ENCODE measurements at places on chromosomes 2 and 18.

DNA sequence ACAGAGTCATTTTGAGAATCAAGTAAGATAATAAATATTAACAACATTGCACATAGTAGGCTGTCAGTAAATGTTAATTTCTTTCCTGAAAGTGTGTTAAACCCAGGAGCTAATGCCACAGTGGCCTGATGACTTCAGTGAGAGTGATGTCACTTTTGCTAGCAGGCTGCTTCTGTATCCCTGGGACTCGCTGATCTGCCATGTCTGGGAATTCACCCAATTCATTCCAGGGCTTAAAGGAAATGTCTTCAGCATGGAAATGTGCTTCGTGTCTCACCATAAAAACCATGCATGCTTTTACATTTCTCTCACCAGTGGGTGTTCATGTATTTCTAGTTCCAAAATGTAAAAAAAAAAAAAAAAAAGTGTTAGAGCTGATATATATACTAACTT, 56.8 kb upstream of the MAPRE3 start:
- DNase-seq: peak; percentile 39

DNA sequence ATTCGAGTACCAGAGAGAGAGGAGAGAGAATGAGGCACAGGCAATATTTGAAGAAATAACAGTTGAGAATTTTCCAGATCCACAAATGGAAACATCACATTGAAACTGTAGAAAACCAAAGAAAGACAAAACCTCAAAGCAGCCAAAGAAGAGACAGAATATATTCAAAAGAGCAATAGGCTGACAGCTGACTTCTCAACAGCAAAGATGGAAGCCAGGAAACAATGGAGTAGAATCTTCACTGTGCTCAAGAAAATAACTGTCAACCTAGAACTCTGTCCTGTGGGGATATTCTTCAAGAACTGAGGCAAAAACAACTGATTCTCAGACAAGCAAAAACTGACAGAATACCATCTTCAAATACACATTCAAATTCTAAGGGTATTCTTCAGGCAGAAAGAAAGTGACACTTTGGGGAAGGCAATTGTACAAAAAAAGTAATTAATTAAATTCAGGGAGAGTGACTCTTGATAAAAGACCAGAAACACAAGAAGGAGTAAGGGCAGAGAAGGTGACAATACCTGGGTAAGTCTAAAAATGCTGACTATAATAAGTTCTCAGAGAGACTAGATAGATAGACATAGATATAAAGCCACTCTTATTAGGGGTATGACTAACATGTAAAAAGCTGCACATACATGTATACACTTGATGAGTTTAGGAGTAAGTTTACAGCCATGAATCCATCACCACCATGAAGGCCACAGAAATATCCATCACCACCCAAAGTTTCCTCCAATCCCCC, 25.6 kb downstream of the ANKMY1 start:
- DNase-seq: no peak

DNA sequence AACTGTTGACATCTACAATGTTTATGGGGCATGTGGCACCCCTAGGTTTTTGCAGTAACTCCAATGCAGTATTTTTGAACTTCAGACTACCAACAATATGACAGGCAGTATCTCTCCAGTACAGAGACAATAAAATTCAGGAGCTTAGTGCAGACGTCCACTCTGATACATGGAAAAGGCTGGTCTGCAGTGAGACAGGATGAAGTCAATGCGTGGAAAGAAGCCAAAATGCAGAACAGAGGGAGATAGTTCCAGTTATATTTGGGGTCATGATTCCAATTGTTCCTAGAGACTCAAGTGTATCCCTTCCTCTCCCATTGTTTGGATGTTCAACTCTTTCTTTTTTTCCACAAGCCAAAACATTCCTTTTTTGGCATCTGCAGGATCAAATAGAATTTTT, 18.7 kb upstream of the SMAD2 start:
- no peak for DNase-seq

- DNase-seq: no peak
Measured at GRCh38 chr18:58556331-58557007, 72.4 kb downstream of the ALPK2 start.

- DNase-seq: no peak
Measured at GRCh38 chr18:12359515-12359927, 17.5 kb downstream of the AFG3L2 start.

DNA sequence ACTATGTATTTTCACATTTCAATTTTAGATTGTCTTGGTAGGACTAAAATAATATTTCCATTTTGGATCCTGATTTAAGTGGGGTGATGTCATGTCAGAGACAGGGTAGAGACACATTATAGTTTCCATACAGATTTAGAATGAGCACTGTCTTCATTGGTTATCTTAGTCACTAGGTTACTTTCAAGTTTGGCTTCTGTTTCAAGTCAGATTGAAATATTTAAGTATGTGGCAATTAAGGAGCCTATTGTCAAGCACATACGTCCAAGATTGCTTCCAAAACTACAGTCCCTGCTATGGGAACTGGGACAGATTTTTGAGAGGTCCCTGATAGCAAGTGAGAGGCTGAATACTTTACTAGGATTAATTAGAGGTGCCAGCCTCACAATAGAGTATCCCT, 89.2 kb upstream of the FAM117B start:
- no peak for DNase-seq

DNA sequence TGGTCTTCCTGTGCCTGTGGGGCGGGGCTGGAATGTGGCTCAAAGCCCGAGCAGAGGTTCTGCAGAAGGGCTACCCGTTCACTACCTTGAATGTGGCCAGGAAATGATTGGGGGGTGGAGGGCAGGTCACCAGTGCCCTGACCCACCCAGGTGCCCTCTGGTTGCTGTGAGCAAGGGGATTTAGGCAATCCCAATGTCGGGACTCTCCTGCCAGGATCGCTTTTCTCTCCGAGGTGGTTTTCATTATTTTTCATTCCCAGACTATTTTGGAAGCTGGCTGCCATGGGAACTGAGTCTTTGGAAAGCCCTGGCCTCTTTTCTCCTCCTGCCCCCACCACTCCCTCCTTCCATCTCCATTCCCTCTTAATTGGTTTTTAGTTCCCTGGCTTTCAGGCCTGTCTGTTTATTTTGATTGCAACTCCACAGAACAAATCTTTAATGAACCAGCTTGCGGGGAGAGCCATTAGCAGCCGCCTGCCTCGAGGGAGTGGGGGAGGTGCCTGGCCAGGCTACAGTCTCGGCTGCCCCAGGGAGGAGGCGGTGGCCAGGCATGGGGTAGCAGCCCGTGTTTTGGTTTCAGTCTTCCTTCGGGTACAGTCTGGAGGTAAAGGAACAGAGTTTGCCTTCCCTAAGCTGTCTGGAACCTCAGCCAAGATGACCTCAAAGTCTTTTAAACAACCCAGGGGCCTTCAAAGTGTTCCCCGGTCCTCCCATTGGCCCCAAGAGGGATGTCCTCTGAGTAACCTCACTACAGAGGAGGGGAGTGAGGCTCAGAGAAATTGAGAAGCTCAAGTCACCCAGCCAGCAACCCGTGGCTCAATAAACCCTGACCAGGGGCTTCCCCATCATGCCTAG, 114.4 kb upstream of the HAAO start:
- DNase-seq: peak; percentile 50

DNA sequence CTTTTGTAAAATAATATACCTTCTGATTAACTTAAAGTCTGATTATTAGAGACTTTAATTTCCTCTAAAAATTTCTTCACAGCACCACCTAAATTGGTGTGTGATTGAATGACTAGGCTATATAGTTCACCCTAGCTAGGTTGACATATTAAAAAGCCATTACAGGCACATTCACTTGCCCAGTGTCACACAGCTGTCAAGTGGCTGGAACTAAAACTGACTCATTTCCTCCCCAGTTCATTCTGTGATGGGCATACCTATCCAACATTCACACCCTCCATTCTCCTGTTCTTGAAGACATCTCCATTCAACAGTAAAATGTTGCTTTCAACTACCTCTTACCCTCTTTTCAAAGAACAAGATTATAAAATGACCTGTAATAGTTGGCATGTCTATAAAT, 334.5 kb downstream of the ARHGAP15 start:
- no peak for DNase-seq

GRCh38 chr2:86142436-86143257, 36.6 kb downstream of the PTCD3 start:
- no peak for DNase-seq

DNA sequence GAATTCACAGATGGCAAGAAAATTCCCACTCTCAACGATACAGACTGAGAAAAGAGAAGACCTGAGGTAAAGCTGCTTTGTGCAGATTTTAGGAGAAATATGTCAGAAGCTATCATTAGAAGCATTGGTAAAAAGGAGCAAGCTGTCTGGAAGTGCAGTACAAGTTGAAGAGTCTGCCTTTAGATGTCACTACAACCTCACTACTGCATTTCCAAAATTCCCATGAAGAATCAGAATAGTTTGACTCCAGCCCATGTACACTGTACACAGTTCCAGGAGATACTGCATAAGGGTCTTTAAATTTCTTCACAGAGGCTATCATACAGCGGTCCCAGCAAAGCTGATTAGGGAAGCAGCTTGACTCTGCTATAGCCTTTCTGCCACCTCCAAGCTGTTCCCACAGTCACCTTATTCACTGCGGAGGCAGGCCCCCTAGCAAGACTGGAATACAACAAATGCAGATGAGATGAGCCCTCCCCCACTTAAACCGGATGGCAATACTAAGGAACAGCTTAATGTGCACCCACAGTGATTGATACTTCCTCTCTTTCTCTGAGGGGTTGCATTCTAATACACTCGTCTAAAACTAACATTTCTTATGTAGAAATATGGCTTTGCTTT, 527.4 kb downstream of the TMEM182 start:
- no peak for DNase-seq

DNA sequence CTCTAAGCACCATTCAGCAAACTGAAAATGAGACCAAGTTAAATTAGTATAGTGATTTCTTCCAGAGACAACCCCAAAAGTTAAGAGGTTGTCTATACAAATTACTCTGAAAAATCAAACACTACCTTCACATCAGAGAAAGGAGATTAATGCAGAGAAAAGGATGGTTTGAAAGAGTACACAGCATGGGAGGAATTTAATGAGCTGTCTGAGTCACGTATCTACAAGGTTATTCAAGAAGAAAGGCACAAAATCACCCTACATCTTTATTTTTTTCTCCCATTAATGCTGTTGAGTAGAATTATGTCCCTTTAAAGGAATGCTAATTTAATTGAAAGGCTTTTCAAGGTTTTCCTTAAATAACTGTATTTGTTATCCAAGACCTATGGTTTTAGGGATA, 41.1 kb downstream of the LANCL1 start:
- no peak for DNase-seq

GRCh38 chr2:168127371-168127770, 120.0 kb downstream of the STK39 start:
- DNase-seq: no peak

GRCh38 chr2:236366397-236366796, 102.2 kb upstream of the ASB18 start:
- no peak for DNase-seq

GRCh38 chr18:35828591-35828990, 143.9 kb upstream of the RMP24 start:
- no peak for DNase-seq

GRCh38 chr18:32315881-32316280, 126.0 kb downstream of the MEP1B start:
- peak; percentile 62 for DNase-seq

GRCh38 chr18:34492652-34493051, 217.4 kb upstream of the DTNA start:
- DNase-seq: no peak

DNA sequence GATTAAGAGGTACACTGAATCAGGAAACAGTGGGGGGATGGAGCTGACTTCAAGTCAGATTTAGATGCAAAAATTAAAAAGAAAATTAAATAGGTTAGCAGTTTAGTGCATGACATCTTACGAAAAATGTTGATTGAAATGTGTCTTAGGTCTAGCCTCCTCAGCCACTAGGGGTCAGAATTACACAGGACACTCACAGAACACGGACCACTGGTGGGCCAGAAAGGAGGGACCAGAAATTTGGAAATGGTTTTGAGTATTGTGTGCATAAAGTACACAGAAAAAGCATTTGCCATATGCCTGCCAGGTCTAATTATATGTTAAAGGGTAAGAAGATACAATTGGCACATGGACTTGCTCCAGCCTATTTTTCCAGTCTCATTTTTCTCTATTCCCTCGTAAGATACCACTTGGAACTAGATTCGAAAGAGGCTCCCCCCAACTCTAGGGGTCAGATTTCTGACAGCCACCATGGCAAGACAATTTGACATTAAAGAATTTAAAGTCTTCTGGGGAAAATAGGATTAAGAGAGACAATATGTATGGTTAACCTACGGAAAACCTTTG, 550.2 kb upstream of the SETBP1 start:
- peak; percentile 57 for DNase-seq

DNA sequence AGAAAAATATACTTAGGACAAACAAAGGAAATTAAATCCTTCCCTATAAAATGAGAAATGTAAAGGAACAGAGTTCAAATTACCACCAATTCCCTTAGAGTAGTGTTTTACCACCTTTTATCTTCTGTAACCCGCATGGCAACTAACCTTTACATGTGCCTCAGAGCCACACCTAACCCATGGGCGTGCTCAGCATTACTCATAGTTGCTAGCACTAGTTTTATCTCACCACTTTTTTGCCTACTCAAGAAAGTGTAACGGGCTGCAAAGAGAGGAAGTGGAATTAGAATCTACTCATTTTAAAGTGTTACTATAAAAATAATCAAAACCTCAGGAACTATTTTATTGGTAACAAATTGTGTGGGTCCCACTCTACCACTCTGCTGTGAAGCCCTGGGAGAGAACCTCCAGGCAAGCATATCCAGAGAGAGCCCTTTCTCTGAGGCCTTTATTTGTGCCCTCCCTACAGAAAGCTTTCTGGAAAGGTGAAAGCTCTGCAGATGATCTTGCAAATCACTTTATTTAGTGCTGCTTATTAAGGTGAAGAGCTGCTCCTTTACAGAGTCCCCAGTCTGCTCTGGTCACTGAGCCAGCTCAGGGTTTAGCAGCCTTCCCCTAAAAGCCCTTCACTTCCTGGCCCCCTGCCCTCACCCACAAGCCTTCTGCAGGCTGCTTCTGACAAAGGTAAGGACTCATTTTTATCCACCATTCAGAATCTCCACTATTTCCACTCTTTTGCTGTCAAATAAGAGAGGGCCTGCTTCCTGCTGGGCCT, 98.8 kb downstream of the TRABD2A start:
- no peak for DNase-seq

DNA sequence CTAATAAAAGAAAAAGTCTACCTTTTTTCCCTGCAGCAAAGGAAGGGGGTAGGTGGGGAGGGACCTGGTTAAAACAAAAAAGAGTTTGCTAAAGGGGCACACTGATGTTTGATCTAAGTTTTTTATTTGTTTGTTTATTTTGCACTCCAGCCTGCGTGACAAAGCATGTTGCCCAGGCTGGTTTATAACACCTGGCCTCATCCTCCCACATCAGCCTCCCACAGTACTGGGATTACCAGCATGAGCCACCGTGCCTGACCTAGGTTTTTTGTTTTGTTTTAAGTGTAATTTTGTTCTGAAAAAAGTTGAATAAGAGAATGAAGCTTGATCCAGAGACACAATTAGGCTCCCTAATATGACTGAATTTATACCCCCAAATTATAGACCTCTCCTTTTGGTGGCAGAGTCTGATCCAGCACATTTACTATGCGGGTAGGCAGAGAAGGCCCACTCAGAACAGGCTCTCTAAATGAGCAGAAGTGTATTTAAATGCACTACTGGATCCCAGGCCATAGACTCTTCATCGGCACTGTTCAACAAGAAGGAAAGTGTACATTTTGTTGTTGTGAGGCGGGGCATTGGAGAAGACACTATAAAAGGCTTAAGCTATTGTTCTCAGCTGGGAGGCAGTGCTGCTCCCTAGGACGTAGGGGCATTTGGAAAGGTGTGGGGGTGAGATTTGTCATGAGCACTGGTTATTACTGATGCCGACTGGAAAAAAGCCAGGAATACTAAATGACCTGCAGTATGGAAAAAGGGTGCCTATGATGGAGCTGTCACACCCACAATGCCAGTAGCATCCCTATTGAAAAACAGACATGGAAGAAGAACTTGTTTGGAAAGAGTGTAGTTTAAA, 32.4 kb downstream of the MRPS9 start:
- DNase-seq: no peak

Data from fibroblast of upper back skin (primary cell).